ENCODE measurements at places on chromosomes 11 and 22. TPM values are rescaled to one million over a fixed set of nuclear protein-coding genes. Genes with fewer than 3 reads are reported as not detected.

FREY1 gene
- 2.3 TPM for total RNA-seq

FXYD2 gene
- 0.20 TPM for total RNA-seq

NRXN2 gene
- total RNA-seq, result 9.2 TPM

KCNC1 gene
- total RNA-seq, result not detected

SEZ6L gene
- total RNA-seq, result not detected

VWA5A gene
- total RNA-seq, result 4.7 TPM

CASP5 gene
- total RNA-seq, result not detected

SCUBE1 gene
- not detected for total RNA-seq

BTG4 gene
- total RNA-seq, result not detected

CSNK2A3 gene
- 2.9 TPM for total RNA-seq

SNX19 gene
- 84.5 TPM for total RNA-seq

KRTAP5-10 gene
- total RNA-seq, result not detected

RIBC2 gene
- total RNA-seq, result 1.1 TPM

RIN1 gene
- 68.2 TPM for total RNA-seq

Measured in subcutaneous preadipocyte (primary cell).